Central memory CD8-positive, alpha-beta T cell (primary cell): ENCODE measurements at places on chromosomes 1 and 21.

DNA sequence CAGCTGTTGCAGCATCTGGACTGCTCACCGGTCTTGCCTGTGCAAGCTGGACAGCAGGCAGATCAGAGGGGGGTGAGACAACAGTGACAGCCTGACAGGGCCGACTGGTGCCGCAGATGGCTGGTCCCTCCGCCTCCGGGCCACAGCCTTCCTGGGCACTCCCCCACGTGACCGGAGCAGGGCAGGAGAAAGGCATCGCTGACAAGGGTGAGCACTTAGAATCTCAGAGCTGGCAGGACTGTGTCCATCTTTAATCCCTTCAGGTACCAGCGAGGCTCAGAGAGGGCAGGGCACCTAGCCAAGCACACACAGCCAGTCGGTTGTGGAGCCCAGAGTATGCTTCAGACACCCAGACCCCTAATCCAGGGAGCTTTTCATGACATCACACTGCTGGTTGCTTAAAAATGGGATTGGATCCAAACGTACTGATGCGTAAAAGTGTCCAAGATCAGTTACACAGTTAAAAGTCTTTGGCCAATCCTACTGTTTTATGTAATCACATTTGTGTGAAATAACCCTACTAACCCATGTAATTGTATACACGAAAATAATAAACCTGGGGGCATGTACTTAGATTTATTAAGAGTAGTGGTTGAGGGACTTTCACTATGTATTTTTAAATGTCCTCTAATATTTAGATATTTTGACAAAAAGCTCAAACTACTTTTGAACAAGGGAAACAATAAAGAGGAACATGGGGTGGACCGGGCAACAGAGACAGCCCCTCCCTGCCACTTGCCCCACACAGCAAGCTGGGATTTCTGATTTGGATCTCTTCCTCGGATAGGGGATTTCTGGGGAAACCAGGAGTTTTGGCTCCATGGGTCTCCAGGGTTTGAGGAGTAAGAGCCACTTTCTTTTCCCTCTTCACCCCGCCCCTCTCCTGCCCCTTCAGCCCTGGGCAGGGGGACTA is 758 bp upstream of the CNTN2 start:
- H3K4me1 ChIP-seq = no peaks in the 10 kb centered on the region
- peaks cover 77% of the 10 kb centered on the region for H3K27me3 ChIP-seq
- no peaks in the 10 kb centered on the region for H3K36me3 ChIP-seq
- H3K27ac ChIP-seq = no peak overlapping the region
- H3K4me3 ChIP-seq = no peak overlapping the region

GRCh38 chr1:63051886-63052285 is 268.0 kb downstream of the ATG4C start:
- no peaks in the 10 kb centered on the region for H3K4me1 ChIP-seq
- peaks cover 20% of the 10 kb centered on the region for H3K27me3 ChIP-seq
- DNase-seq = no peak
- H3K27ac ChIP-seq = no peak overlapping the region
- no peak overlapping the region for H3K4me3 ChIP-seq

DNA sequence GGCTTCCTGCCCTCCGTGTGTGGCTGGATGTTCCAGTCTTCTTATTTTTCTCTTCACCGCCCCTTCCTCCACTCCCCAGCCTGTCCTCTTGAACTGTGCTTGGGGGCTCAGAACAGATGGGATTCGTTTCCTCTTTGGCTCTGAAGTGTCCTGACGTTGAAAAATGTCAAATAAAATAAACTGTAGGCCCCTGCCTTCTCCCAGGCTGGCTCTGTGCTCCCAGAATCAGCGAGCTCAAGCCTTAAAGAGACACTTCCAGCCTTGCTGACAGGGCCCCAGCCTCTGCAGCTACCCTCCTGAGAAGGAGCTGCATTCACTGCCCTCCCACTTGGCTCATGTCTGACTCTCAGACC is 104.2 kb upstream of the IPO9 start:
- no peaks in the 10 kb centered on the region for H3K4me1 ChIP-seq
- no peaks in the 10 kb centered on the region for H3K36me3 ChIP-seq
- no peak overlapping the region for H3K4me3 ChIP-seq

DNA sequence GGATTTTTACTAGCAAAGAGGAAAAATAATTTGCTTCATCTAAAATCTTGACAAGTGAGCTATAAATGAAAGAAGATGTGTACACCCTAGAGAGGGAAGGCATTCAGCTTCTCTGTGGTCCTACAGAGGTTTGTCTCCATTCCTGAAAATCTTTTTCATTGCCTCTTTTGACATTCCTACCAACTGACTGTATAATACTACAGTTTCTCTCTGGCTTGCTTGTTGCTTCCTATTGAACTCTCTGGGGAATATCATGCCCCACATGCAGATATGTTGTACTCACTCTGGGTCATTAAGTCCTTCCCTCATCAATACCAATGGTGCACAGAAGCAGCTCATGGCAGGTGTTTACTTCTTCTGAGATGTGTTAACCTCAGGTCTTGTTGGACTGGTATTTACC is 371.2 kb upstream of the PLXNA2 start:
- no peak overlapping the region for H3K27ac ChIP-seq
- no peak for DNase-seq
- H3K4me3 ChIP-seq = no peak overlapping the region
- H3K4me1 ChIP-seq = no peaks in the 10 kb centered on the region

GRCh38 chr1:164617377-164618201 is 58.6 kb downstream of the PBX1 start:
- no peak for DNase-seq
- H3K4me3 ChIP-seq = no peak overlapping the region
- H3K27ac ChIP-seq = no peak overlapping the region

DNA sequence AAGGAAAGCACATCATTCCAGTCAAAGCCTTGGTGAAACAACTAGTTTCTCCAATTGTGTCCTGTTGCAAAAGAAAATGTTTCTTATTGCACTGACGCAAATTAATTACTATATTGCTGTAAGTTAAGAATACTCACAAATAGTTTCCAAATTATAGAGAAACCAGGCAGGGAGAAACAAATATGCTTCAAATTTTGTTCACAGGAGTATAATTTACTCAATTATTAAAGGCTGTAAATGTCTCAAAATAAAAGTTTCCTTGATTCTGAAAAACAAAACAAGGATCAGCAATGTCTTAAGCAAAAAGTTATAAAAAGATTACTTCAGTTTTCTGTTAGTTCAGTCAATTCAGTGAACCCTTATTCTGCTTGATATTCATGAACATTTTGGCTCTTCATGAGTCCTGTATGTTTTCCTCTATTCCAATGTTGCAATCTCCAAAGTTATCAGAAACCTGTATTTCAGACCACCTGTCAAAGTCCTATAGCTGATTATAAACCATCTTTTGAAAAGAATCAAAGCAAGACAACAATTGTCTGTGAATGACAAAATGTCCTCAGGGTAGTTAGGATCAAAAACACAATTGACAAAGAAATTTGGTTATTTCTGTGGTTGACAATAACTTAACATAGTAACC is 11.7 kb upstream of the SYPL2 start:
- no peak overlapping the region for H3K27ac ChIP-seq
- H3K4me1 ChIP-seq = no peaks in the 10 kb centered on the region
- H3K36me3 ChIP-seq = no peaks in the 10 kb centered on the region
- no peak overlapping the region for H3K4me3 ChIP-seq
- no peak for DNase-seq
- peaks cover 73% of the 10 kb centered on the region for H3K27me3 ChIP-seq

DNA sequence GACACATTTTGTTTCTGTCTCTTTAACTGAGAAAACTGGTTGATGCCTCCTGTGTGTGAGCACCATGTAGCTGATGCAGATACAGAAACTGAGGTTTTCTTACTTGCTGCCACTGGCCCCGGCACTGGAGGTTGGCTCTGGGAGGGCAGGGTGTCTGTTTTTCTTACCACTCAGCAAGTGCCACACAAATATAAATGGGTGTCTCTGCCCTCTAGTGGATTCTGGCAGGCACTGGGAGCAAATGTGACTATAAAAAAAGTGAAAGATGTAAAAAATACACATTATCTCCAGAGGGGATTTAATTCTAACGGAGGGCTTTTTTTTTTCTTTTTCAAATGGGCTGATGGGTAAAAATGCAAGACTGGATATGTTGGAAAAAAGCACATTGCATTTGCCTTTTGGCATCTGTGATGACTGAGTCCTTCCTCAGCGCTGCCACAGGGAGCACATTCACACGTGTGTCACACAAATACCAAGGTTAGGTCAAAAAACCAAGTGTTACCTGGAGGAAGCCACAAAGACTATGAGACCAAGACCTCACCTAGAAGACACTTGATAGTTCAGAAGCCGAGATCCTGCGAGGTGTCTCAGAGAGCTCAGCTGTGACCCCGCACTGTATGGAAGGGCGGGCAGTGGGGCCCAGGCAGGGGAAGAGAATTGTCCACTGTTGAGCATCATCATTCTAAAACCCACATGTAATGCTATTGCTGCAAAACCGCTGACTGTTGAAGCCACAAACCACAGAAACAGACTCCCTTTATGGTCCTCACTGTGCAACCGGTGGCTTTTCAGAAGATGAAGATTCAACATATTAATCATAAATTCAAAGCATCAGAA is 18.9 kb downstream of the PGBD2 start:
- peak; percentile 33 for DNase-seq
- peak overlapping the region; percentile 43 for H3K4me3 ChIP-seq
- peaks cover 21% of the 10 kb centered on the region for H3K4me1 ChIP-seq
- H3K27me3 ChIP-seq = no peaks in the 10 kb centered on the region
- peaks cover 12% of the 10 kb centered on the region for H3K36me3 ChIP-seq

- no peak overlapping the region for H3K27ac ChIP-seq
- H3K27me3 ChIP-seq = no peaks in the 10 kb centered on the region
- peaks cover 37% of the 10 kb centered on the region for H3K4me1 ChIP-seq
- no peak overlapping the region for H3K4me3 ChIP-seq
Observed at GRCh38 chr1:42211224-42211623, 46.7 kb upstream of the GUCA2A start.
